ENCODE measurements at places on chromosomes 4 and X.

DNA sequence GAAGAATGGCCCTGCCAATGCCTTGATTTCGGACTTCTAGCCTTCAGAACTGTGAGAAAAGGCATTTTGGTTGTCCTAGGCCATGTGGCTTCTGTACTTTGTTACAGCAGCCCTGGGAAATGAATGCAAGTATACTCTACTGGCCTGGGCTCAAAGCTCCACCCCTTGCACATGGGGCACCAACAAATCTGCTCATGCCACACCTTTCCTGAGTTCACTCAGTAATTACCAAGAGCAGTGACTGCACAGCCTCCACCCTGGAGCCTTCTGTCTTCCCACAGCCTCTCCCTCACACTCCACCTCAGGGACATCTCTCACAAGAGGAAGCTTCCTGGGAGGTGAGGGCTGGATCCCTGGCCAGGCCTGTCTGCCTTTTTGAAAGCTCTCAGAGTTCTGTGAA, 29.1 kb upstream of the GAB1 start:
- no peak for DNase-seq

DNA sequence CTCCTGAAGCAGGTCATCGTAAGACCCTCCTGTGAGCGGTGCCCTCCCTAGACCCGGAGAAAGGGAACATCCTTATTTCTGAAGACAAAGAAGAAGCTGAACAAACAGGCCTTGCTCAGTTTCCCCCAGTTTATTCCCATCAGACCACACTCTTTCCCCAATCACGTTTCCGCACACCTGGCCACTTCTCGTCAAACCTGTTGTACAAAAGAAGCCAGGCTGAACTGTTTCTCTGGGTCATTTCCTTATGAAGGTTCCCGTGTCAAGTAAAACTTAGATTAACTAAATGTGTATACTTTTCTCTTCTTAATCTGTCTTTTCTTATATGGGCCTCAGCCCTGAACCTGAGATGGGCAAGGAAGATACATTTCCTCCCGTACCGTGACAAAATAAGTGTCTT, 111.6 kb upstream of the ENPP6 start:
- no peak for DNase-seq

- no peak for DNase-seq
Observed at GRCh38 chrX:107547621-107548020, 80.7 kb upstream of the PRPS1 start.

DNA sequence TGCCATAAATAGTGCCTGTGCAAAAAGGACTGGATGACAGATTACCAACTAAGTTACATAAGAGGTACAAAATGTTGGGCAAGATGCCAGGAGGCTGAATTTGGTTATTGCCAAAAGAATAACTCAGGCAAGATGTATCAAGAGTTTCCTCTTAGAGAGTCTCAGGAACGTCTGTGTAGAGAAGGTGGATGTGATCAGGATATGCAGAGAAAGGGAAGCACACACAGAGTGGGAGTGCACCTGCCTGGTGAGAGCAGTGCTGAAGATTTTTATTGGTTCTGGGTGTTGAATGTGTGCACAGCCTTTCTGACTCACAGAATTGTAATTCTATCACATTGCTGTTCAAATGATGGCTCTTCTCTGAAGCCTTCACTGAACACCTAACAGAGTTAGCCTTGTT, 156.8 kb upstream of the HS3ST1 start:
- no peak for DNase-seq

- DNase-seq: no peak
Observed at GRCh38 chr4:10629394-10629793, 55.2 kb downstream of the CLNK start.

- DNase-seq: no peak
Observed at GRCh38 chrX:19555683-19556082, 40.4 kb upstream of the MAP3K15 start.

GRCh38 chr4:185411849-185412248, 13.9 kb downstream of the UFSP2 start:
- DNase-seq: no peak

Measured in stimulated activated CD8-positive, alpha-beta memory T cell treated with anti-CD3 and anti-CD28 coated beads, Interleukin-4, amount 100 ng/mL, for 4 hours (primary cell).